ENCODE measurements at places on chromosomes 2 and 18.

- no peak for DNase-seq
These were observed 105.1 kb downstream of the SLC8A1 start for GRCh38 chr2:40346535-40347354.

DNA sequence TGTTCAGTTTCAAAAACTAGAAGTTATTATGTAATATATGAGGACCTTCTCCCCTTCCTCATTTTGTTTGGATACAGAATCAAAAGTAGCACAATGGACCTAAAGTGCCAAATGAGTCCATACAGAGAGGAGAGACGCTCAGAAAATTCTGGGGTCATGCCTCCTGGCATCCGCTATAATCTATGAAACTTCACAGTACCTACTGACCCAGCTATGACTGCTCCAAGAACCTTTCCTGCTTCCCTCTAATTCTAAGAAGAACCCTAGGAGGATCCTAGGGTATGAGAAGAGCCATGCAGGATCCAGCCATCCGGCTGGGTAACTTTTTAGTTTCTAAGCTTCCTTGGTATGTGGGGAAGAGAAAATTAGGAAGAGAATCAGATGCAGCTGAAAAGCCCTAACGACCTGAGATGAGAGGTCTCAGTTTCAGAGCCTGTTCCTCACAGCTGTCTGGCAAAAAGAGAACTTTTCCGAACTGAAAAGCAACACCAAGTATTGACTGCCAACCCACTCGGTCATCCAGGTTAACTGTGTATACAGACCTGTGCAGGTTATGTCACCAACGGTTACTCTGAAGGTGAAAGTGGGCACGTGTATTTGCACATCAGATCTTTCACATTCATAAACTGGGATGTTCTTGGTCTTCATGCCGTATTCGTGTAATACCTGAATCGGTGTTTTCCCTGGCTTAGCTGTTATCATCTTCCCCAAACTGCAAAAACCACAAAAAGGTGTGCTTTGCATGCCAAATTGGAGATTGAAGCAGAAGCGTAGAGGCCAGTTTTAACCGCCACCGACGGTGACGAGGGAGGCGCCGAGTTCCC lies 1.1 kb downstream of the PRKRA start:
- no peak for DNase-seq

- no peak for DNase-seq
These were observed 42.4 kb downstream of the TMEM18 start for GRCh38 chr2:634636-635388.

GRCh38 chr2:177335917-177336450 lies 56.6 kb upstream of the AGPS start:
- DNase-seq = no peak
